ENCODE measurements at places on chromosomes 7 and 10. TPM values are rescaled to one million over a fixed set of nuclear protein-coding genes. Genes with fewer than 3 reads are reported as not detected.

The CNNM1 gene
- not detected for total RNA-seq

The SH2D4B gene
- not detected for total RNA-seq

The CFAP58 gene
- 3.7 TPM for total RNA-seq

The SPDYE1 gene
- total RNA-seq, result not detected

The UCN3 gene
- not detected for total RNA-seq

The CRTAC1 gene
- 1.3 TPM for total RNA-seq

DNA sequence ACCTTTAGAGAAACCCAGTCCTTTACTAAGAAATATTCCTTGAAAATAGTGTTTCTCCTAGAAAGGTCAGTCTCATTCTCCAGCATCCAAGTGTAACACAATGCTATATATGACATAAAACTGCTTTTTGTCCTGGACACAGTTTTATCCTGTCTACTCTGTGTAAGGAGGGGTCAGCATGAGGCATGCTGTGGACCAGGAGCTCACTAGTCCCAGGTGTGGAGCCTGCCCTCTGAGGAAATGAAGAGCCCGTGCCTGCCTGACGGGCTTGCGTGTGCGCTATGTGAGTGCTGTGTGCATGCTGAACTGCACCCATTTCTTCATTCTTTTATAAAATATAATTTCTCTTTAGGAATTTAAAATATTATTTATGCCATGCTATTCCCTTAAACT lies 182.8 kb upstream of the CDCA7L start:
- DNase-seq, result no peak

GRCh38 chr10:109187677-109188076 lies 735.6 kb downstream of the XPNPEP1 start:
- DNase-seq, result no peak

DNA sequence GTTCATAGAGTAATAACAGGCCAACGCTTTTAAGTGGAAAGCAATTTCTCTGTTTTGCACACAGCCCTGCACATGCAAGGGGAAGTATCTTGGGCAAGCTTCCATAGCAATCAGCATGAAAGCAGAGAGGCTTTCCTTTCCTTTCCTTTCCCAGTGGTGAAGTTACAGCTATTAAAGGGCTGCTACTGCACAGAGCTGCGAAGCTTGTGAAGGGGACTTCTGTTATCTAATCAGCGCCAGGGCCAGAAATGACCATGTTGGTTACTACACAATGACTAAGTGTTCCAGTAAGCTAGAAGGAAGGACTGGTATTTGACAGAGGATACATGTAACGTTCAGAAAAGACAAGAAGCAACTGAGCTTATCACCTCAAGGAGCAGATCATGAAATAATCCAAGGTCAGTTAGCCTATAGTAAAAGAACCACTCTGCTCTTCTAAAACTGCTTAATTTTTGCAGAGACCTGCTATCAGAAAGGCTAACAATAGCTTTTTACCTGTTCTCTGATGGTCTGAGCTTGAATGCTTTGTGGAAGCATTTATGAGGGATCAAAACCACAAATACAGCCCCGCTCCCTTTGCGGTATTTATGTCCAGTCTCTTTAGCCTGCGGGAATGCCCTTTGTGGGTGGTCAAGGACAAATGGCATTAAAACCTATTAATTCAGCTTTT lies 45.9 kb downstream of the SGMS1 start:
- DNase-seq, result no peak

DNA sequence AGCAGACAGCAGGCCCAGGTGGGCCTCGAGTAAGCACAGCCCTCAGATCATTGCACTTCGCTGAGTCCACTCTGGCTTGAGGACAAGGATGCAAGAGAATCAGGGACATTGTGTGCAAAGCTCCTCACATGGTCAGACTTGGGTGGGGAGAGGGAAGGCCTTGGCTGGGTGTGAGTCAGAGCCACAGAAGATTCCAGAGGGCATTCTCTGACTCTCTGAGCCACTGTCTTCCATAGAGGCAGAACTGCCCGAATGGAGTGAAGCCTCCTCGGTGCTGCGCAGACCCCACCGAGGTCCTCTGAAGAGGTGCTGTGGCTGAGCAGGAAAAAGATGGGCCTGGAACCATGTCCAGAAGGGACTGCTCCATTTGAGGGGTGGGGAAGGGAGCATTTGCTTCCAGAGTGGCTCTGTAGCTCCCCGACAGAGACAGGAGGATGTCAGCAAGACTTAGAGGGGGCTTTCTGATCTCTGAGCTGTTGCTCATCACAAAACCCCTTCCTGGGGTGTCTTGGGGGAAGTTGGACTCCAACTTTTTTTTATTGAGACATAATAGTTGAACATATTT lies 120.8 kb downstream of the PTPN20 start:
- DNase-seq, result no peak

DNA sequence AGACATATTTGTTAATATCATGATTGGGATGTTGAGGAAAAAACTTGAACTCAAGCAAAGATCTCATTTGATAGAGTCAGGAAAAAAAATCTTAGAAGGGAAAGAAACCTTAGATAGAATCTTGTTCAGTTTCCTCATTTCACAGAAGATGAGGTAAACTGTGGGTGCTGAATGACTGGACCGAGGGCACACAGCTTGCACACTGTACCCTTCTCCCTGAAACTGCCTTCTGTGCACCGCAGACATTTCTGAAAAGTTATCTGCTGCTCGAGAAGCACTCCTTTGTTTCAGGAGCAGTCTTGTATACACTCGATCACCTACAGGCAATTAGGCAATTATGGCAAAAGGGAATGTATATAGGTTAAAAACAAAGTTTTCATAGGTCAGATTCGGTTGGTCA lies 167.4 kb downstream of the SKAP2 start:
- DNase-seq, result no peak

DNA sequence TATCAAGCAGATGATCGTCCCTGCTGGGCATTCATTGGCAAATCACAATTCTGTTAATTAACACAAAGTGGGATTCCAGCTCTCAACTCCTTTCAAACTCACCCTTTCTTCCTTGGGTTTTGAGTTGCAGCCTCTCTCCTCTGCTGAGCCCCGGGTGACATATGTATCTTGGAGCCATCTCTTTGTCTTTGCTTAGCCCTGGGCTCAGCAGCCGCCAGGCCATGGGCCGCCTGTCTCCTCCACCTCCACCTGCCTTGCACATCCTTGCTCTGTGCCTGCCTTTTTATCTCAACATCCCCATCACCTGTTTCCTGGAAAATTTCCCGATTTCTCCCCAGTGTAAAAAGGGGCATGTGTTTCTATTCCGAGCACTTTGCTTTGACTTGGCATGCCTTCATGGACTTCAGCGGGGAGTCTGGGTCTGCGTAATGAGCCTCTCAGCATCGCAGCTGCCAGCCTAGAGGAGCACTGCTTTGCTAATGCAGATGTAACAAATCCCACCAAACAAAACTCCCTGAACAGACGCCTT lies 141.3 kb upstream of the AGK start:
- no peak for DNase-seq

GRCh38 chr10:117186832-117187615 lies 10.3 kb upstream of the KCNK18 start:
- no peak for DNase-seq

GRCh38 chr7:69126896-69127479 lies 471.3 kb upstream of the AUTS2 start:
- DNase-seq, result no peak

DNA sequence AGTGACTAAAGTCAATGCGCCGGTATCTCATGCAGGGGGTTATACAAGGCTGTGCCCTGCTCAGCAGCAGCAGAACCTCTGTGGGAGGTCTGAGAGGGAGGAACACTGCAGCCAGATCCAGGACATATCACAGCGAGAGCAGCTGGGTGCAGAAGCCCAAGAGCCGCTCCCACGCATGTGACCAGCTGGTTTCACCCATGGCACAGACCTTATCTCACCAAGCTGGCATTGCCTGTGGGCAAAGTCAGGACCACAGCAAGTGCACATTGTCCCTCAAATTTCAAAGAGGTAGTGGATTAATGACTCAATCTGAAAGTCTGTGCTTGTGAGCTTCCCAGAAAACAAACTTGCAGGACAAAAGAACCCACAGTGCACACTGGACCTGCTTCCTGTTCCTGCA lies 31.6 kb upstream of the AKR1C1 start:
- no peak for DNase-seq
